NCI-H524 (cell line): ENCODE measurements at places on chromosomes 12 and 14.

DNA sequence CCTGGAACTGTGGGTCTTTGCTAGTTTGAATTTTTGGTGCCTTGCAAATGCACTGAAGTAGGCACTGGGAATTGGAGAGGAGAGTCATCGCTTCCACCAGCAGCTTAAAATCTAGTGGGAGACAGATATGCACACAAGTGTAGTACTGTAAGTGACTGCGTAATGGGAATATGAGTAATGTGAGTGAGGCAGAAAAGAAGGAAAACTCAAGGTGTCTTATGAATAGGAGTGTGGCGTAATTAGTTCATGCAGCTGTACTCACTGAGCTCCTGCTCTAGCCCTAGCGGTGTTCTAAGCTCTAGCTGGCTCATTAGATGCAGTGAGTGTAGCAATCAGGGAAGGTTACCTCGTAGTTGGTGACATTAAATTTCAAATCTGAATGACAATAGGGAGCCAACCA lies 2.8 kb downstream of the TCP11L2 start:
- no peak for DNase-seq

DNA sequence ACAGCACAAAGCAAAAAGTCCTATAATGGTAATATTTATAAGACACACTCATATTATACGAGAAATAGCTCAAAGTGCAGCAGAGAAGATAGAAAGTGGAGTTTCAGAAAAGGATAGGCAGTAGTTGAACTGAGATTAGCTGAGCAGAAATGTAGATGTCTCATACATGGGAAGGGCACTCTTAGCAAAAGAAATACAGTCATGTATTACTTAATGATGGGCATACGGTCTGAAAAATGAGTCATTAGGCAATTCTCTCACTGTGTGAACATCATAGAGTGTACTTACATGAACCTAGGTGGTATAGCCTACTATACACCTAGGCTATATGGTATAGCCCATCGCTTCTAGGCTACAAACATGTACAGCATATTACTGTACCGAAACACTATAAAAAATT lies 671.3 kb downstream of the RPS29 start:
- no peak for DNase-seq

DNA sequence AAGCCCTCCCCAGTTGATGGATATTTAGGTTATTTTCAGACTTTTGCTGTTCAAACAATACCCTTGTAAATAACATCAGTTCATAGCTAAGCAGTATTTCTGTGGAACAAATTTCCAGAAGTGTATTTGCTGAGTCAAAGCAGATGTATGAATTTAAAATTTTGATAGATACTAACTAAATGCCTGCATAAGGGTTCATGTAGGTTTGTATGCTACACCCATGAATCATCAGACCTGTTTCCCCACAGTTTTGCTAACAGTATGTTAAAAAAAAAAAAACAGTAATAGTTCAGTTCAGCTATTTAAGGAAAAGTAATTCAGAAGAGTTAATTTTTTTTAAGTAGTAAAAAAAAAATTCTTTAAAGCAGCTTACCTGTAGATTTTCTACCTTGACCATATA lies 236.1 kb upstream of the DIO2 start:
- DNase-seq: no peak

DNA sequence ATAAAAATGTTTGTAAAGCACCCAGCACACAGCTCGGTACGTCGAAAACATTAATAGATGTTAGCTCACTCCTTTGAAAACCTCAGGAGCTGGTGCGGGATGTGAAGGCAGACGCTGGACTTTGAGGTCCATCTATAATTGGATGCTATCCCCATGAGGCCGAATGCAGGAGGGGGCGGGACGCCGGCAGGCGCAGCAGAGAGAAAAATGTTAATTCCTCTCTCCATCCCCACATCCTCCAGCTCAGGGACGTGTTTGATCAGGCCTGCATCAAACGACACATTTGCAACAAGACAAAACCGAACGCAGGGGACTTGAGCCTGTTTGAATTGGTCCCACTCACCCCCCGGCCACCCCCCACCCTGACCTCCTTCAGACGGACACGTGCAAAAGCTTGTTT lies 231.0 kb downstream of the RBM19 start:
- DNase-seq: no peak

GRCh38 chr12:2291182-2291832 lies 238.5 kb downstream of the CACNA1C start:
- peak; percentile 5 for DNase-seq

- no peak for DNase-seq
Measured at GRCh38 chr12:110636516-110636915, 22.6 kb downstream of the TCTN1 start.

GRCh38 chr12:16030744-16031143 lies 119.6 kb downstream of the DERA start:
- DNase-seq: no peak

GRCh38 chr14:61929651-61930050 lies 167.4 kb downstream of the SNAPC1 start:
- DNase-seq: no peak

DNA sequence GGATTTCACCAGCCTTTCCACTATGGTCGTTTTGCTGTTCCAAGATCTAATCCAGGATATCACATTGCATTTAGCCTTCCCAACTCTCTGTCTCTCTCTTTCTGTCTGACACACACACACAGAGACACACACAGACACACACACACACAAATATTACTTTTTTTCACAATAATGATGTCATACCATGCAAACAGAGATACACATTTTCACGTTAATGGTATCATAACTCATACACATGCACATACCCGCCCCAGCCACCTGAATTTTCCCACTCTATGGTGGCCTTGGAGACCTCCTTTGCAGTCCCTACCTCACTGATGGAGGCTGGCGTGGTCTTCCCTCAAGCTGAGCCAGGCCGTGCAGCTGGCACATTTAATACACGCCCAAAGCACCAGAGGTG lies 7.2 kb upstream of the MYL2 start:
- no peak for DNase-seq

- DNase-seq: peak; percentile 72
Measured at GRCh38 chr14:86518298-86518697, 988.4 kb downstream of the FLRT2 start.

DNA sequence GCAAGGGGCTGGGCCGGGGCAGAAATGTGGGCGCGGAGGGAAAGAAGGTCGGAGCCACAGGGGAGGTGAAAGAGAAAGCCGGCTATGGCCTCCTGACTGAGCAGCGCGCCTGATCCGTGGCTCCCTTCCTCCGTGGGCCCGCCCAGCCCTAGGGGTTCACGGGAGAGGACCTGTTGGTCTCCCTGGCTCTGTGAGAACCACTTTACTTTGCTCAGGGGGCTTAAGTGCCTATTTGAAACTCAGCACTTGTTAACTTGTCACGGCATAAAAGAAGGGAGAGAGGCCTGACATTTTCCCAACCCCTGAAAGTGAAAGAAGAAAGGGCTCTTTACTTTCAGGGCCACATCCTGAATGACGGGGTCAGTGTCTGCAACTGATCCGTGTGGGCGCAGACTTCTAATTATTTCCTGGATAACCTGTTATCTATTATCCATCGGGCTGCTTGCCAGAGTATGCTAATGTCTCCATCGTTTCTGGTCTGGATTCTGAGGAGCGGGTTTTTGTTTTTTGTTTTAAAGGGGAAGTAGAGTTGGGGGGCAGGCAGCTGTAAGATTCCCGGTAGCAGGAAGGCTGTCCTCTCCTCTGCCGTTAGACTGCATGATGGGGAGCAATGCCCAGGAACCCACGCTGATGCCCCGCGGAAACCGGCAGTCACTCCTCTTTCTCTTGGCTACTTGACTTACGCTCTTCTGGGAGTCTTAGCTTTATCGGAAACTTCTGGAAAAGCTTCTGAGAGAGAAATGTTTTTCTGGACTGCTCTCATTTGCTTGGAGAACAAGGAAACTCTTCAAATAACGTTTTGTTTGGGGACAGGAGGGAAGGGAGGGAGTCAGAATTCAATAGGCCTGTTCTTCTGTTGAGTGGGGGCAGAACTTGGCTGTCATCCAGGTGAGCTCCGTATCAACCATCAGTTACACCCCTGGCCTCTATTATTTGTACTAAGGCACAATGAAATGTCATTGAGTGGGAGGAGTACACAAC lies 127.7 kb upstream of the MAX start:
- peak; percentile 19 for DNase-seq

DNA sequence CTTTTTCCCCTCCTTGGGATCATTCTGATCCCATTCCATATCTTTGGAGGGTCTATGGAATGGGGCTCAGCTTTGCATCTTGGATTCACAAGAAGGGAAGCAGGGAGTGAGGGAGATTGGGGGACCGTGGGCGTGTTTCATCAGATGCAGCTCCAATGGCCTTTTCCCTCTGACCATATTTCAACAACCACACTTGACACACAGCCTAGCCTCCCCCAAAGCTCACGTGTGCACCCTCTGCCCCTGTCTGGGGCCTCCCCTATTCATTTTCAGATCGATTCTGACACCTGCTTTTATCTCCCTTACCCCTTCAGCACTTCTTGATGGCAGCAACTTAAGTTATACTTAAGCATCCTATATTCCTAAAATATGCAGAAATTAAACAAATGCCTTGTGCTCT lies 126.6 kb downstream of the CHST11 start:
- no peak for DNase-seq

GRCh38 chr14:58465421-58465820 lies 37.9 kb downstream of the KIAA0586 start:
- no peak for DNase-seq

GRCh38 chr14:93219103-93219726 lies 12.2 kb downstream of the UBR7 start:
- DNase-seq: peak; percentile 56

DNA sequence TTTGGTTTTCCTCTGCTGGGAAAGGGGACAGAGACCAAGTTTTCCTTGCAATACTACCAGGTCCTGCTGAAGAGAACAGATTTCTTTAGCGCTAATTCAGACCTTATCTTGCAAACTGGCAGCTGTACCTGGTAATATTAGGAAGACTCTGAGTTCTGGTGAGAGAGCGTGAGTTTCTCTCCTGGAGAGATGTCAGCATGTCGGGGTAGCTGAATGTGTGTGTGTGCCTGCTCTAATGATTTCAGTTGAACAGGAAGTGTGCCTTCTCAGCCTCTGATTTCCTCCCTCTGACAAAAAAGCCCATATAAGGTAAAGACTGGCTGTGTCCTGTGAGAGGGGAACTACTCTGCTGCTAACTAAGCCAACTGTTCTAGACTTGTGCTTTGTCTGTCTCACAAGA lies 10.3 kb upstream of the ERP27 start:
- no peak for DNase-seq

- DNase-seq: no peak
Measured at GRCh38 chr12:113142173-113142885, 6.8 kb upstream of the RASAL1 start.

GRCh38 chr14:93788543-93789227 lies 400 bp upstream of the PRIMA1 start:
- DNase-seq: peak; percentile 80
